ENCODE measurements at places on chromosomes 16 and 17.

GRCh38 chr17:64162554-64162953, 32.6 kb upstream of the ERN1 start:
- DNase-seq, result no peak

GRCh38 chr17:81254955-81255717, 16.0 kb downstream of the NDUFAF8 start:
- DNase-seq, result no peak

DNA sequence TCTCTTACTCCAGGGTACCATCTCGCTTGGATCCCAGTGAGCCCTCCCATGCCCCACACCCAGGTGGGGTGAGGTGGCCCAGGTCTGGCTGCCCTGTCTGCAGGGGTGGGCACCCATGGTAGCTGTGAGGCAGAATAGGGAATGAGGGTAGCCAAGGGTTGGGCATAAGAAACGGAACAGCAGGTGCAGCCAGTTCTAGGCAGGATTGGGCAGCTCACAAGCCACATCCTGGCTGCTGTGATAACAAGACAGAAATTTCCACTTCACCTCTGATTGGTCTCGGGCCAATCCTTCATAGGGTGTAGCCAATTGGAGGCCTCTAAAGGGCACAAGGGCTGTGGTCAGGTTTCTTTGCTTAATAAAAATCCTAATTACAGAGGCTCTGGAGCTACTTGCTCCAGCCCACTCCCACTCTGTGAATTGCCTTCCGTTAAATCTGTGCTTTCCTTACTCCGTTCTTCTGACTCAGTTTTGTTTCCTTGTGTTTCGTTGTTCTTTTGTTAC, 1.5 kb upstream of the ARHGDIG start:
- peak; percentile 36 for DNase-seq

- no peak for DNase-seq
These were observed 6.2 kb downstream of the POLR3K start for GRCh38 chr16:47234-47633.

DNA sequence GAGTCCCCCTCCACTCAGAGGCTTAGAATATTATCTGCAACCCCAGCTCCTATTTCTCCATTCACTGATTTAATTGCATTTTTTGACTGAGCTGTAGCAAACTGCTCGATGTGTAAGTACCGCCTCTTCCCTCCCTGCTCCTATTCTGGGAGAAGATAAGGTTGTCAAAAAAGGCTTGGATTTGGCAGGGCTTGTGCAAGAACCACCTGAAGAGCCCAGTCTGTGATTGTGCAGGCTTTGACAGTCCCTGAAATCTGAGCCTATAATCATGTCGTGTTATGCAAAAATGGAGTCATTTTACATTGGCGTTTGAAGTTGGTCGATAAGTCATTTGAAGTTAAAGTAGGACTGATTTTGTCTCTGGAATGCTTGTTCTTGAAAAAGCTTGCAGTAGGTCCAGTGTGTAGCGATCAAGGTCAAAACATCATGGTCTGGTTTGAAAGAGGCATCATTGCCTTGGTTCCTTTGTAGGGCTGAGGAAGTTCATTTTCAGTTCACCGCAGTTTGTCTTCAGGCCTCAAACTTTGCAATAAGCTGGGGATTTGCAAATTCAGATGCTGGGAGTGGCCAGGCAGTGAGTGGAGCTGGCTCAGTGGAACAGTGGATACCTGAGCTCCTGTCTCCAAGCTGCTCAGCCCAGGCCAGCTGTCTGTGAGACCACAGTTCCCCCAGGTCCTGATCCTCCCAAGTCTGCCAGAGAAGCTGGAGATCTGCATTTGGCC, 68.8 kb downstream of the KATNIP start:
- DNase-seq, result no peak

- DNase-seq, result no peak
These were observed 2.5 kb downstream of the GRIN2C start for GRCh38 chr17:74857191-74857590.

DNA sequence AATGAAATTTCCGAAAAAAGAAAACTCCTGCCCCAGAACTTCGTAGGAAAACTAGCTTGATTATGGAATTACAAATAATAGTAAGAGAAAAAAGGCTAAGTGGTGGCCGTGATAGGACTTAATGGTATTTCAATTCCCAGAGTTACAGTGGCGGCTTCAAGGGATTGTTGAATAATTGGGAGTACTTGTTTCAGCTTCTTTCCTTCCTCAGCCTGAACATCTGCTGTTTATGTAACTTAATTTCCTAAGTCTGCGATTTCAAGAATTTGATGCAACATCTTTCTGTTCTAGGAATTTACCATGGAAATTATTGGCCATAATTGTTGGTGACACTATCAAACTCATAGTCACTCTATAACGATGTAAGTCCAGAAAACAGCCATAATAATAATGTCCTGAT, 684 bp upstream of the APPBP2 start:
- DNase-seq, result no peak

DNA sequence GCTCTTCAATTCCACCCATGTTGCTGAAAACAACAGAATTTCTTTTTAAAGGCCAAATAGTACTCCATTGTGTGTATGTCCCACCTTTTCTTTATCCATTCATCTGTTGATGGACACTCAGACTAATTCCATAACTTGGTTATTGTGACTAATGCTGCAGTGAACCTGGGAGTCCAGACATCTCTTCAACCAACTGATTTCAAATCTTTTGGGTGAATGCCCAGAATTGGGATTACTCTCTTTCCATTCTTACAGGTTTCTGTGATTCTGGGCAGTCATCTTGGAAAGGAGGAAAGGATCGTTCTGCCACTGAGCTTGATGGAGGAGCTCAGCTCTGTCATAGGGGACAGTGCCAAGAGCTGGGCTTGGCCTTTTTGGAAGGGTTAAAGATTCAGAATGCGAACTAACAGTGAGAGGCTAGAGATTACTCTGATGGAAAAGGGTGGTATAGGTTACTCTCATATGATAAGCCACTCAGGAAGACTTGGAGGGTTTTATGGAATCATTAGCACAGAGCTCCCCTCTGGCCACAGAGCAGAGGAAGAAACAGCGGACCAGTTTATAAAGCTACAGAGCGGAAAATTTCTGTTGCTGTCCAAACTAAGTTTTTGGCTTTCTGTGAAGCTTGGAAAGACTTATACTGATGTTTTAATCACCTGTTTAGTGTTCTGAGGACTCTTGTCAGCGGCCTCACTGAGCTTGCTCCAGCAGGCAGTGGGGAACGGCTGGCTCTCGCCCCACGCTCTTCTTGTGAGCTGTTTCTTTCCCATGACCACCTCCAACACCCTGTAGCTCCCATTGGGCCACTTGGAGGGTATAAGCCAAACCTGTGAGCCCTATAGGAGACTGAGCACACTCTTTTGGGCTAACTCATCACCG, 48.3 kb downstream of the HIC1 start:
- no peak for DNase-seq

- no peak for DNase-seq
These were observed 70.9 kb downstream of the ENGASE start for GRCh38 chr17:79145548-79145947.

GRCh38 chr17:19409509-19409908, 1.5 kb upstream of the RNF112 start:
- no peak for DNase-seq

GRCh38 chr16:13436641-13437412, 483.1 kb upstream of the ERCC4 start:
- no peak for DNase-seq

GRCh38 chr16:78523212-78523985, 423.9 kb downstream of the WWOX start:
- no peak for DNase-seq

DNA sequence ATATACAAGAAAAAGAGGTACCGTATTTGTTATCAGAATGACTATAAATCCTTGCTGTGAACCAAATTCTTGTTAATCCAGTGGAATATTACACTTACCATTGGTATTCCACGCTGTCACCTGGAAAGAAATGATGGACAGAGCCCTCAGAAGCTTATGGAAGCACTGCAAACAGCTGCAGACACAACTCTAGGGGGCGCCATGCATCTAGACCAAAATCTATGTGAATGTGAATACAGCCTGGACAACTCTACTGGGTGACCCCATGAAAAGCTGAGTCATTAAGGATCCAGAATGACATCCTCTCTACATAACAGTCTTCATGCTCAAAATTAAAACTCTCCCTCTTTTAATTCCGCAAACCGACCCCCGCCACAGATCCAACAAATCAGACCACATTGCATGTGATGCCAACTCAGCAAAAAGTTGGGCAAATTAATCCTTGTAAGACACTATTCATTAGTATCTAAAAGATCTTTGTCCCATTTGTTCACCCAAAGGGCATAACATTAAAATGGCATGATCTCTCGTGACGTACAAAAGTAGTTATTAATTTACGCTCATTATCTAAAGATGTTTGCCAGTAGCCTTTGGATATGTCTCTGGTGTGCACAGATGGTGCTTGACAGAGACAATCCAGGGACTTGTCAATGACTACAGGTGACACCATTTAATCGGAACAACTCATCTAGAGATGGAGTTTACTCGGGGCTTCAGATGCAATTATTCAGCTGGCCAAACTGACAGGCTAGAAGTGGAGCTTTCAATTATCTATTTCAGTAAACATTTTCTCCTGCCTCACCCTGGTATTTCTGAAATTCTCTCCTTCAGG, 552.7 kb upstream of the PSMD7 start:
- DNase-seq, result no peak

- DNase-seq, result no peak
These were observed 15.3 kb downstream of the SDK2 start for GRCh38 chr17:73628642-73629552.

DNA sequence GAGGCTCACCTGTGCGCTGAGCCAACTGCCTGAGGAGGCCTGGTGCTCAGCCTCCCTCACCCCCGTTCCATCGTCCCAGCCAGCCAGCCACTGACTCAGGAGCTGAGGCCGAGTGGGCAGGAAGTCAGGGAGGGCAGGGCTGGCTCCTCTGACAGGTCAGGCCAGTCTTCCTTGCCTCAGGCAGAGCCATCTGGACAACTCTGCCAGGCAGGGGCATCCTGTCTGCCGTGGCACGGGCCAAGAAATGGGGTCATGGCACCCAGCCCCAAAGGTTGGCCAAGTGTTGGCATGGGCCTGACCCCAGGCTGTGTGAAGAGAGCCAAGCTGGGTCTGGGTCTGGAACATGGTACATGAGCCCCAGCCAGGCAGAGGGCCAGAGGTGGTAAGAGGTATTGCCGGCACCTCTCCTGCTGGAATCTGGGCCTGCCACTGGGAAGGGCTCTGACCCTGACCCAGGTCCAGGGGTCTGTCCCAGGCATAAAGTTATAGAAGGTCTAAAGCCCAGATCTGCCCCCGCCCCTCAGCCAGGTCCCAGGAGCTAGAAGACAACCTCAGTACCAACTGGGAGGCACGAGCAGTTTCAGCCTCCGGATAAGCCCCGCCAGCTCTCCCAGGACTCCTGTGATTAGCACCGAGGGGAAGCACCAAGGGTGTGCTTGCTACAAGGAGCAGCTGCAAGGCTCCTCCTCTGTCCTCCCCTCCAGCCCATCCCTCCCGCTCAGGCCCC, 2.5 kb upstream of the VASN start:
- DNase-seq, result no peak

- DNase-seq, result no peak
These were observed 2.9 kb downstream of the CPPED1 start for GRCh38 chr16:12800817-12801216.

GRCh38 chr17:1919201-1919600, 89.4 kb downstream of the RPA1 start:
- DNase-seq, result no peak

DNA sequence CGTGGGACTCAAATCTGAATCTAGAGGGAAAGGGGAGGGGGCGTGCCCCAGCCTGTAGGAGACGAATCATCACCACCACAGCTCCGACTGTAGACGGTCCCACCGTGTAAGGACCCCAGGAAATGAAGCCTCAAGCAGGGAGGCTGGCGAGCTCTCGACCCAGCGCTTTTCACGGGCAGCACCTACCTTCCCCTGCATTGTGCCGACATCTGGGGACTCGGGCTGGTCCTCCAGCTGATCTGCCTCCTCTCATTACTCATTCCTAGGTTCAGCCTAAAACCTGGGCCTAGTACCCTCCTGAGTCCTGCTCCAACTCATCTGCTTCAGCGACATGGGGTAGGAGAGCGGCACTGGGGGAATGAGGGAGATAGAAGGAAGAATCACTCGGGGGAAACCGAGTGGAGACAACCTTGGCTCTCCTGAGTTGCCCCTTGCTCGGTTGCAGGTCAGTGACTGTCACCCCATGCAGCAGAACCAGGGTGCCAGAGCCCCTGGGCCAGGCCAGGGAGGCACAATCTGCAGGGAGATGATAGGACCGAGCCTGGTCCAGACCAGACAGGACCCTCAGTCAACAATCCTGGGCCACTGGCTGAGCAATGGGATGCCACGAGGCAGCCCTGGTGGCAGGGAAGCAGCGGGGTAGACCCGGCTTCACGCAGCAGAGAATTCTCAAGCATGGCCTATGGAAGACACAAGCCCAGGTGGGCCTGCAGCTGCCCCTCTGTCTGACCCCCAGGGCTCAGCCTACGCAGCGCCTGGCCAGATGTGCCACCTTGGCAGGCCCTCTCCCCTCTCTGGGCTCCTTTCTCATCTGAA, 833 bp upstream of the BCAR1 start:
- no peak for DNase-seq

- no peak for DNase-seq
These were observed 73.7 kb upstream of the ZNF423 start for GRCh38 chr16:49929626-49930025.

- DNase-seq, result no peak
These were observed 200.7 kb downstream of the CCDC182 start for GRCh38 chr17:57544401-57544800.

DNA sequence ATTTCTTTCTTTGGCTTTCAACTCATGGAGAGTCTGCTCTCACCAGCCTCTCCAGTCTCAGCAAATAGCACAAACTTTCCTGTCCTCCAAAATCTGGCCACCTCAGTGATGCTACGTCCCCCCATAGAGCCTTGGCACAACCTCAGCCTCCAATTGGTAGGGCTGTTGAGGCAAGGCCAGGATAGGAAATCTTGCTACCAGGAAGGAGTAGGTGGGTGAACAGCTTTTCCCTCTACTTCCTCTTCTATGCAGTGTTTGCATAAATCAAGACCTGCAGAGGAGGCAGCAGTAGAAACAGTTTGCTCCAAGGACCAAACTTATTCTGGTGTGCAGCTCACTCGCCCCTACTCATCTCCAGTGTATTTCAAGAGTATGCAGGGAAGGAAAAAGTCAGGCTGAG, 701 bp upstream of the DPEP2 start:
- DNase-seq, result no peak

DNA sequence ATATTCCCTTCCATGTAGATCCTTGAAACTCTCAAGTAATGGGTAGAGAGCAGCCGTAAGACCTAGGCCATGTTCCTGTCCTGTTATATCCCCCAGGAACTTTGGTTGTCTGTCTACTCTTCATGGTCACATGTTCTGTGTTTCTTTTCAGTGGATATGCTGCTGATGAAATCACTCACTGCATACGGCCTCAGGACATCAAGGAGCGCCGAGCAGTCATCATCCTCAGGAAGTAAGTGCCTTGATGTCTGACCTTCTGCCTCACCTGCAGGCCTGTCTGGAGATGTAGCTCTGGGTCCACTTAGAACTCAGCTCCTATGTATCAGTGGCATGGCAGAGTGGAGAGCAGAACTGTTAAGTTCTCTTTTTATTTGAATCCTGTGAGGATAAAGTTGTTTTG, 11.2 kb downstream of the ALKBH5 start:
- DNase-seq, result no peak

- DNase-seq, result no peak
These were observed 23.0 kb downstream of the RHBDL3 start for GRCh38 chr17:32288615-32289014.

- DNase-seq, result no peak
These were observed 306.9 kb upstream of the RBFOX1 start for GRCh38 chr16:7025616-7026190.

GRCh38 chr17:11917415-11917814, 79.9 kb downstream of the ZNF18 start:
- no peak for DNase-seq

GRCh38 chr16:10835281-10835931, 16.8 kb upstream of the TVP23A start:
- DNase-seq, result no peak

GRCh38 chr16:15966836-15967546, 17.6 kb downstream of the ABCC1 start:
- no peak for DNase-seq

All from CD4-positive, alpha-beta T cell treated with Interleukin-4 for 4 hours (primary cell).